ENCODE measurements at places on chromosomes 5 and 9.

- no peak for DNase-seq
These were observed 54.5 kb upstream of the FST start for GRCh38 chr5:53425687-53426511.

DNA sequence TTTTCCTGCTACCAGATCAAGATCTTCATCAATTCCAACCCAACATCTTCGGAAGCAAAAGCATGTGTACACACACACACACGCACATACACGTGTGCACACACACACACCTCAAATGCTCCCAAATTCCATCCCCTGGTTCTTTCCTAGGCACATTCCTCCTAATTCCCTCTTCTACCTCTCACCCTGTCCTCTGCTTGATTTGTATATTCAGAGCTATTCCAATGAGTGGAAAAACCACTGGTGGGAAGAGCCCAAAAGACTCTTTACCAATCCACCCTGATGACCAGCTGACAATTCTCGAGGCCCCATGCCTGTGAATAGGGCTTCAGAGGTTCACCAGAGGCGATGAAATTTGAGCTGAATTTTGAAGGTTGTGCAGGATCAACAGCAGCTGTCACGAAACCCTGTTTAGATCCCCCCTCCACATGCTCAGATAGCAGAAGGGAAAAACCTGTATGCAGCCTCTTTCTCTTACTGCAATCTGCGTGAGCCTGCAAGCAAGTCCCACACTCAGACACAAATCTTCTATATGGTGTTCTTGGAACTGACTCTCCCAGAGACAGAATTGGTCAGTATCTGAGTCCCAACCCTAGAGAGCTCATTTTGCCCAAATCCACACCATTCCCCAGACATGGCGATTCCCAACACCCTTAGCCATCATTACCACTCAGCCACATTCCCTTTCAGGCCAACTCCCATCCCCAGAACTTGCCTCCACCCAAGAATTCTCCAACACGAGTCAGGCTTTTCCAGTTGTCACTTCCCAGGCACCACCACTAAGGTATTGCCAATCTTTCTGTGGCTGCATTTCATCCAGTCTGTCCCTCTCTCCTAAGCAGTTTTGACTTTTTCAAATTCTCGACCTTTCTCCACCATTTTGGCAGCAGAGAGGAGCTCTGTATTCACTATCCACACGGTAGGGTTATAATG lies 4.3 kb upstream of the TRIO start:
- no peak for DNase-seq

DNA sequence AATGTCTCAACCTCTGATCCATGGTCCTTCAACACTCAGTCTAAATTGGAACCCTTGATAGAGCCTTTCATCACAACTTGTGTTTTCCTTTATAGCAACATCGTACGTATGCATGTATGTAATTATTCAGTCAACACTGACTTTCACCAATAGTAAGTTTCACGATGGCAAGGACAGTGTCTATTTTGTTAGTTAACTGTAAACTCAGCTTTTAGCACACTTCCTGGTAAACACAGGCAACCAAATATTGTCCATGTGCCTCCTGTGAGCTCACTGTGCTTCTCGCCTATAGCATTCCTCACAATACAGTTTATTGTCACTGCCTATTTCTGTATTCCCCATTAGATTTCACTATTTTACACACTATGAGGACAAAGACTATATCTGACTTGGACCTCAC lies 323.1 kb downstream of the DEPDC1B start:
- DNase-seq = no peak

- DNase-seq = no peak
These were observed 15.0 kb upstream of the POU5F2 start for GRCh38 chr5:93756372-93756771.

GRCh38 chr9:4318741-4319140 lies 18.9 kb upstream of the GLIS3 start:
- DNase-seq = no peak

GRCh38 chr5:133398646-133399101 lies 213.7 kb downstream of the FSTL4 start:
- no peak for DNase-seq

- no peak for DNase-seq
These were observed 3.2 kb downstream of the PAPPA start for GRCh38 chr9:116156621-116157314.

DNA sequence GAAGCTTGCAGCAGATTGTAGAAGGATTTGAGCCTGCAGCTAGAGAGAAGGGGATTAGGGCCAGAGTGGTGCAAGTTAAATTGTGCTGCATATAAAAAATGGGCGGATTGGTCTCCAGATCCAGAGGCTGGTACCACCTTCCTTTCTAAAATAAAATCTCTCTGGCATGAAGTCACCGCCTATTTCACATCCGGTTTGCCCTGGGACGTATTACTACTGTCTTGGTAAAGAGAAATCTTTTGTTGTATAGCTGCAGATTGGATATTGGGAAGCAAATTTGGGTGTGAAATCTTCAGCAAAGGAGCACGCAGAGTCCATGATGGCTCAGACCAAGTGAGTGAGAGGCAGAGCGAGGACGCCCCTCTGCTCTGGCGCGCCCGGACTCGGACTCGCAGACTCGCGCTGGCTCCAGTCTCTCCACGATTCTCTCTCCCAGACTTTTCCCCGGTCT lies at the start of gene GABRA1:
TSS of gene GABRA1 (plus strand) at position 180 of the 451 bp plus-strand sequence. CDS start 2,691 bp downstream, outside the sequence.
- no peak for DNase-seq

GRCh38 chr9:134844821-134845220 lies 35.8 kb upstream of the FCN2 start:
- no peak for DNase-seq

- DNase-seq = no peak
These were observed 136.4 kb upstream of the TBC1D2 start for GRCh38 chr9:98391867-98392266.

GRCh38 chr5:174003795-174004194 lies 14.8 kb downstream of the C5orf47 start:
- DNase-seq = no peak

DNA sequence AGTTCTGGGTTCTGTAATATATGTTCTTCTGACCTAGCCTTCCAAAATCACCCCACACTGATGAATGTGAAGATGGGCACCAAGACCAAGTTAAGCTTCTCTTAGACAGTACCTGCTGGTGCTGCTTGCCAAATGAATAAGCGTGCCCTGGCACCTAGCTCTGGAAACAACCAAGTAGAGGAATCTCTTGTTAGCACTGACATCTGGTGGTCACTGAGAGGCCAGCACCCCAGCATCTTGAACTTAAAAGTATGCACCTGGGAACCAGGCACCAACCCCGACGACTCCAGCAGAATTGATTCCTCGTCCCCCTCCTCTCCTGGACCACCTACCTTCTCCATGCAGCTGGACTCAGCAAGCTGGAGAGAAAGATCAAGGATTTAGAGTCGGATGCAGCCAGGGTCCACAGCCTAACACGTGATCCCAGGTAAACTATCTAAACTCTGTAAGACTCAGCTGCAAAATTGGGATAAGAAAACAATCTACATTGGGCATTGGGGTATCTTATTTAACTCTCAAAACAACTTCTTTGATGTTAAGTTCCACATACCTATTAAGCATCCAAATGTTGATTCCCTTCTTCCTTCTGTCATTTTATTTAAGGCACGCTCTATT lies 89.8 kb downstream of the SLC1A3 start:
- no peak for DNase-seq

- DNase-seq = no peak
These were observed 73.7 kb upstream of the MTAP start for GRCh38 chr9:21728781-21729180.

- no peak for DNase-seq
These were observed 64.2 kb downstream of the FGF18 start for GRCh38 chr5:171483551-171484135.

DNA sequence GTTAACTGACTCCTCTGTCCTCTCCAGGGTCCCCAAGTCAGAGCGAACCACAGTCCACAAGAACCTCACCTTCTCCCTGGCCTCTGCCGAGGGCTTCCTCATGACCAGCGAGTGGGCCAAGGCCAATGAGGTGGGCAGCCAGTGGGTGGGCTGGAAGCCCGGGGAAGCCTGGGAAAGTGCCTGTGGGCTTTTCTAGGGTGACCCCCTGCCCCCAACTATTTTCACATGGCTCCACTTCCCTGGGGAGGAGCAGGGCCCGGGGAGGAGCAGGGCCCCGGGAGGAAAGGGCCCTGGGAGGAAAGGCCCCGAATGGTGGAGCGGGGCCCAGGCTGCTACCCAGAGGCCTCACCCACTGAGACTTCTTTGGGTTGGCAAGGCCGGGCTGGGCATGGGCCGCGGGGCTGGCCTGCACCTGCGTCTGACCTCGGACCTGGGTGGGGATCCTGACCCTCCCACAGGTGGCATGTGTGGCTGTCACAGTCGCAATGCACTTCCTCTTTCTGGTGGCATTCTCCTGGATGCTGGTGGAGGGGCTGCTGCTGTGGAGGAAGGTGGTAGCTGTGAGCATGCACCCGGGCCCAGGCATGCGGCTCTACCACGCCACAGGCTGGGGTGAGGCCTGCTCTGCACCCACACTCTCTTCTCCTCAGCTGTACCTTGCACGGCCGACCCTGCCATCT lies 17.9 kb downstream of the ADGRD2 start:
- DNase-seq = no peak

DNA sequence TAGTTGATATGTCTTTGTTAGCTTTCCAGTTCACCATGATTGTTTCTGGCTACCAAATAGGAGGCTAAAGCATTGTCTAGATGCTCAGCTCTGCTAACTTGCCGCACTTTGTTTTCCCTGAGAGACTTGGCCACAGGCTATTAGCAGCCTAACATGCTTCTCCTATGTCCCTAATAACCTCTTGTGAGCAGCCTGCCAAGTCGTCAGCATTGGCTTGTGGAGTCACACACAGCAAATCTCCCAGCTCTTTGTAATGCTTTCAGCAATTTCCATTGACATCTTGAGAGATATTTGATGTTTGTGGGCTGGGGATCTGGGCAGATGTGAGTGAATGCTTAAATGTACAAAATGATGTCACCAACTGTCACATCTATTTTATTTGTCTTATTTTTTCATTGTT lies 346.9 kb downstream of the KDM4C start:
- no peak for DNase-seq

DNA sequence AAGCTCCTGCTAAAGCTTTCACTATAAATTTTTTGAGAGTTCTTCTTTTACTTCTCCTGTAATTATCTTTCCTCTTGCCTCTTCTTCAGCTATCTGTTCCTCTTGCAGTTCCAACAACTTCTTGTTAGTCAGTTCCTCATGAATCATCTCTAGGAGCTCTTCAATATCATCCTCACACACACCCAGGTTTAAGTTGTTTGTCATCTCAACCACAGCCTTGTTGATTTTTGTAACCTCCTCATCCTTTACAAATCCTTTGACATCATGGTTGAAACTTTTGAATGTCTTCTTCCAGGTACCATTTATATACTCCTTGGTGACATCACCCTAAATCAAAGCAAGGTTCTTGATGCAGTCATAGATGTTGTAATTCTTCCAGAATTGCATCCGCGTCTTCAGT lies 106.3 kb upstream of the MAMDC2 start:
- no peak for DNase-seq

- DNase-seq = no peak
These were observed 364.1 kb downstream of the BRINP1 start for GRCh38 chr9:119005162-119005561.

DNA sequence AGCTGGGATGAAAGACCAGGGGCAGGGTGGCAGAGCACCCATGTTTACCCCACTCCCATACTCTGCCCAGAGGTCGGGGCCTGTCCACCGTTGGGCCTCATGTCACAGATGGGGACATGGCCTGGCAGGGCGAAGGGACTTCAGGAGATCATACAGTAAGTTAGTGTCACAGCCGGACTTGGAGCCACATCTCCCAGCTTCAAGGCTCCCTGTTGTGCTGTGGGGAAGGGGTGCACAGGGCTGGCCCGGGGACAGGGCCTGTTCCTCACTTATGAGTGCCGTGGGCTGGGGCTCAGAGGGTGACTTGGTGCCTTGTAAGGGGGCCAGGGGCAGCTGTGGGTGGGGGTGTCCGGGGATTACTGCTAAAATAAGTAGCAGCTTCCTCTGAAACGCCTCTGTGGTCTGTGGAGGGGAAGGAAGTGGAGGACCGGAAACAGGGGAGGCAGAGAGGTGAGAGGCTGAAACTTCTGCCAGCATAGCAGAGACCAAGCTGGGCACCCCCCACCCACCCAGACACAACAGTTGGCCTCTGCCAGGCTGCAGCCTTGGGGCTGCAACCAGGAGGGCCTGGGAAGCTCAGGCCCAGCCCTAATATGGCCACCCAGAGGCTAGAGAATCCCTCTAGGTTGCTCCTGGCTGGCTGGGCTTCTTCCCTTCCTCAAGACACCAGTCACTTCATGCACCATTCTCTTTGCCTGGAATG lies 41.1 kb upstream of the NEK6 start:
- DNase-seq = no peak

GRCh38 chr5:126339215-126339805 lies 83.9 kb upstream of the GRAMD2B start:
- DNase-seq = no peak

DNA sequence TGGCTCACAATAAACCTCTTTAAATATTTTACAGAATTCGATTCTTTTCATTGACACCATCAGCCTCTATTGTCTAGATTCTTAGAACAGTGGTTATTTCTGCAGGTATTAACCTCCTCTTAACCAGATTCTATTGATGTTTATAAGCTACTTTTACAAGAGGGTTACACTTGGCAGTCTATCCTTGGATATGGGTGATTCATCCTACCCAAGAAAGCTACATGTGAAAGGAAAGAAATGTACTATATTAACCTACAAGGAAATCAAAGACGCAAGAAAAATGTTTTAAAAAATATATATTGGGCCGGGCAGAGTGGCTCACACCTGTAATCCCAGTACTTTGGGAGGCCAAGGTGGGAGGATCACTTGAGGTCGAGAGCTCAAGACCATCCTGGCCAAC lies 16.7 kb downstream of the SLC25A25 start:
- DNase-seq = no peak

DNA sequence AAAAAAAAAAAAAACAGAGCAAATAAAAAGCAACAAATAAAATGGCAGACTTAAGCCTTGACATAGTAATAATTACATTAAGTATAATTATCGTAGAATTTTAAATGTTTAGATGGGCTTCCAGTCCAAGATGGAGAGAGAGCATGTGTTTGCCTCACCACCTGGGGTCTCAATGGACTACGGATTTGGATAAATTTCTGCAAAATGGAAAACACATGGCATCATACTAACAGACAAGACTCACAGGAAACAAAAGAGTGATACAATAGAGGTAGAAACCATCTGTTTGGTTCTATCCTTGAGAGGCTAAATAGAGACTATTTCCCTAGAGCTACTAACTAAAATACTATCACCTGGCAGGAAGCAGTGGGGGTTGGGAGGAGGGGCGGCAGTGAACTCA lies 144.3 kb downstream of the MUSK start:
- no peak for DNase-seq

GRCh38 chr5:2148312-2149194 lies 265.8 kb upstream of the IRX4 start:
- DNase-seq = no peak

Data from activated naive CD4-positive, alpha-beta T cell (primary cell).